CD8-positive, alpha-beta T cell (primary cell): ENCODE measurements at places on chromosomes 3 and 15.

- DNase-seq = no peak
Measured at GRCh38 chr15:25572191-25572590, 133.4 kb upstream of the UBE3A start.

DNA sequence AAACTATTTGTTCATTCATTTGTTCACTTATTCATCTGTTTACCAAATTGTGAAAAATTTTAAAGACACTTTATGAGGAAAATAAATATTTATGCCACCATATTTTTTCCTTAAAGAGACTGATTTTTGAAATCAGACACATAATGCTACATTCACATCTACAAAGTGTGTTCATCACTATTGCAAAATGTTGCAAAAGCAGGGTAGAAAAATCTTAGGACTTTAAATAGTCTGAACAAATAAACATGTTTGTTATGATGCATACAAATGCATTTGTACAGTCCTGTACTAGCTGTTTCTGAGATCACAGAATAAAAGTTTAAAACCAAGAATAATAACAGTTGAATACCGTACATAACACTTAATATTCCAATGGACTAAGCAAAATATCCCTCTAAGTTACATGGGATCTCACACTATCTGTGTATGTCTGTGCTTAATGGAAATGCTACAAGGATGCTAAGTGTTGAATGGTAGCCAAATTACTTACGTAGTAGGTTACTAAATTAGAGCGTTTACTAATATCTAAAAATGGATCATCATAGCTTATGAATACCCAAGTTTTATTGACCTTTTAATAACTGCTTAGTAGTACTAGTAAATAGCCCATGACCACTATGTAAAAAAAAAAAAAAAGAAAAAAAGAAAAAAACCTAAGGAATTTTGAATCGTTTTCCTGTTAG lies 25.1 kb downstream of the ATP11B start:
- DNase-seq = no peak

DNA sequence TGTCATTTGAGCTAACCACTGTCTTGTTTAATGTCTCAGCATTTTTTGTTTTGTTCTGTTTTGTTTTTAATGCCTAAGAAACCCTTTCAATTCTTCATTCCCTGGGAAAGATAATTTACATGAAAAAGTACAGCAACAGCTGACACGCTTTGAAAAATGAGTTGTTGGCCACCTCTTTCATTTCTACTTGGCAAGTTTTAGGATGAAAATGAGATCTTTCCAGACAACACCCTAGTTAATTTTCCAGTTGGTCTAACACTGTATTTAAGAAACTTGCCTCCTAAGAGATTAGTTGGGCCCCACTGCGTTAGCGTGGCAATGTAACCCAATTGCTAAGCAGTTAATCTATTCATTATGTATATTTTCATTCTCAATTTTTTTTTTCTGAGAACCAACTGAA lies 194.0 kb upstream of the LRRN1 start:
- no peak for DNase-seq

- no peak for DNase-seq
Measured at GRCh38 chr3:144351011-144351410, 379.4 kb downstream of the DIPK2A start.

DNA sequence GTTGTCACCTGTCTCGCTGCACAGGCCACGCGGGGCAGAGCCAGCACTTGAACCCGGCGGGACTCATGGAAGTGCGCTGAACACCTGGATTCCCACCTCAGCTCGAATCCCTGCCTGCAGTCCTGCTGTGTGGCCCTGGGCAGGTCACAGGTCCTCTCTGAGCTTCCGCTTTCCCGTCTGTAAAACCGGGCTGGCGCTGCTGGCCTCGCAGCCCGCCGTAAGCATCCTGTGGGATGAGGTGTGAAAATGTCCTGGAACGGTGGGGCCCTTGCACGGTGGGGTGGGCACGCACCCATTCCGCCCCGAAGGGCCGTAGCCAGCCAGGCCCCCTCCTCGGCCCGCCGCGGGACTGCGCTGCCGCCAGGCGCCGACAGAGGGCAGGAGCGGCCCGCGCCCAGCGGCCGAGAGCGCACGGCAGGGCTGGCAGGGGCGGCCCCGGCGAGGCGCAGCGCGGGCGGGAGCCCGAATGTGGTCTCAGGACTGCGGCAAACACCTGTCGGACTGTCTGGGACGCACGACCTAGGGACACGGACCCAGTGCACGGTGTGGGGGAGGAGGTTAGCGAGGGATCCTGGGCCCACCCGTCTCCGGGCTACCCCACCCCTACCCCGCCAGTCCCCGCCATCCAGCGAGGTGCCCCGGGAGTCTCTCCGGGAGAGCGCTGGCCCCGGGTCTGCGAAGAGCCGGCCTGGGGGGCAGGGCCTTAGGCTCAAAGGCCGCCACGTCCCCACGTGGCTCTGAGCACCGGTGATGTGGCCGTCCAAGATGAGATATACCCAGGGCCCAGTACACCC lies 40.4 kb downstream of the DNAJB8 start:
- DNase-seq = peak; percentile 46
